ENCODE measurements at places on chromosomes 12 and 14.
A peak's percentile ranks its signal among the peaks of the same experiment; 100 is the strongest.

DNA sequence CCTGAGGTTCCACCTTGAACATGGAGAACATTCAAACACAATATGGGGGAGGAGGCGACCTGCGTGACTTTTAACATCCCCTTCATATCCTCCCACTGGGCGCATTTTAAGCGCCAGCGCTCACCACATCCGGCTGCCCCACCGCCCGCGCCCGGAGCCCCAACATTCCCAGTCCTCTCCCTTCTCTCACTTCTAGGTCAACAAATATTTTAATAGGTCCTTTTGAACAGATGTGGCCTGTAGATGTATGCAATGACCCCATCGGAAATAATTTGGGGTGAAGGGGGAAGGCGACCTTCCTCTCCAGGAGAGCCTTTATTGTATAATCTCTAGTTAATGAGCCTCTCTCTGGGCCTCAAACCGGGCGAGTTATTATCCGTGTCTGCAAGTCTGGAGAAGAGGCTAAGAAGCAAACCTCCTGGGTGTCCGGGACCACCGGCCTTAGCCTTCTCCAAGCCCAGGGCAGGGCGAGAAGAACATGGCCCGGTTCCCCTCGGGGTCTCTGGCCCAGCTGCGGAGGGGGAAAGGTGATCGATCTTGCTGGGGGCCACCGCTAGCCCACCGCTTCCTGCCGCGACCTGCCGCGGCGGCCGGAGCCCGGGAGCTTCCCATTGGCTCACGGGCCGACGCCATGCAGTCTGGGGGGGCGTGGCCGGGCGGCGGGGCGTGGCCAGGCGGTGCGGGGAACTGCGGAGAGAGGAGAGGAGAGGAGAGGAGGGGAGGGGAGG is 83.2 kb upstream of the HMGA2 start:
- peak; percentile 42 for DNase-seq

DNA sequence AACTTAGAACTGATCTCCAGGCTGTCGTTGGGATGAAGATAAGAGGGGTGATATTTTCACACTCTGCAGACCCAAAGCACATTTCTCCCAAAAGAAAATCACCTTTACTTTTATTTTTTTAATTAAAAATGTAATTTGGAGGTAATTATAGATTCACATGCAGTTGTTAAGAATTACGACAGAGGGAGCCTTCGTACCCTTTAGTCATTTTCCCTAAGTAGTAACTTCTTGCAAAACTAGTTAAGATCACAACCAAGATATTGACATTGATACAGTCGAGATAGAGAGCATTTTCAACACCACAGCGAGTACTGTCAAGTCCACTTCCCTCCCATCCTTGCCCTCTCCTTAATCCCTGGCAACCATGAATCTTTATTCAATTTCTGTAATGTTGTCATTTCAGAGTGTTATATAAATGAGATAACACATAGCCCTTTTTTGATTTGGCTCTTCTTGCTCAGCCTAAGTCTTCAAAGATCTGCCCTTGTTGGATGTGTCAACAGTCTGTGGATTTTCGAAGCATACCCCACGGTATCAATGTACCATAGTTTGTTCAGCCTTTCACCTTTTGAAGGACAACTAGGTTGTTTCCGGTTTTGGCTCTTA is 39.6 kb downstream of the DNAH10 start:
- DNase-seq = no peak

DNA sequence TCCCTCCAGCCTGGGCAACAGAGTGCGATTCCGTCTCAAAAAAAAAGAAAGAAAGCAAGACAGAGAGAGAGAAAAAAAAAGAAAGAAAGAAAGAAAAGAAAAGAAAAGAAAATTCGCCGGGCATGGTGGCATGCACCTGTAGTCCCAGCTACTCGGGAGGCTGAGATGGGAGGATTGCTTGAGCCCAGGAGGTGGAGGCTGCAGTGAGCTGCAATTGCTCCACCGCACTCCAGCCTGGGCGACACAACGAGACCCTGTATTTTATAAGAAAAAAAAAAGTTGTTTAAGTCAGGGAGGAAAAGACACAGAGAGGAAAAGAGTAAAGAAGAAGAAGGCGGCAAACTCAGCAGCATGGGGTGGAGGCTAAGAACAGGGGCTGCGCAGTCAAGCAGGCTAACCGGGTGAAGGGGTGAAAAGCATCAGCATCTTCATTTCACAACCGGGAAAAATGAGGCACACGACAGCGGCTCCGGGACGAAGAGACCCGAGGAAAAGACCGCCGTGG is 557 bp upstream of the FICD start:
- no peak for DNase-seq

GRCh38 chr12:54704202-54704601 is 56.0 kb upstream of the DCD start:
- no peak for DNase-seq

DNA sequence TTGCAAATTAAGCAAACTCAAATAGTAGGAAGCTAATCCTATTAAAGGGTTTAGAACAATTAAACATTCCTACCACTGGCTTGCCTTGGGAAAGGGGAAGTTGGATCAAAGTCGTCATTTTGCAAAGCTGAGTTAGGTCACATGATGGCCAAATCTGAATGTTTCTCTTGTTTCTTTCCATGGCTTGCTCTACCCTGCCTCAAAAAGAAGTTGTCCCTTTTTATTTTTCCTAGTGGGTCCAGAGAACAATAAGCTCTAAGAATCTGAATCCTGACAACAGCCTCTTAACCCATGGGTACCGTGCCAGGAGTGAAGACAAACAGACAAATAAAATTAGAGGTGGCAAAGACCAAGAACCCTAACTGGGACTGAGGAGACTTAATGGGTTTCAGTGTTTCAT is 26.2 kb upstream of the NPFF start:
- DNase-seq = no peak

DNA sequence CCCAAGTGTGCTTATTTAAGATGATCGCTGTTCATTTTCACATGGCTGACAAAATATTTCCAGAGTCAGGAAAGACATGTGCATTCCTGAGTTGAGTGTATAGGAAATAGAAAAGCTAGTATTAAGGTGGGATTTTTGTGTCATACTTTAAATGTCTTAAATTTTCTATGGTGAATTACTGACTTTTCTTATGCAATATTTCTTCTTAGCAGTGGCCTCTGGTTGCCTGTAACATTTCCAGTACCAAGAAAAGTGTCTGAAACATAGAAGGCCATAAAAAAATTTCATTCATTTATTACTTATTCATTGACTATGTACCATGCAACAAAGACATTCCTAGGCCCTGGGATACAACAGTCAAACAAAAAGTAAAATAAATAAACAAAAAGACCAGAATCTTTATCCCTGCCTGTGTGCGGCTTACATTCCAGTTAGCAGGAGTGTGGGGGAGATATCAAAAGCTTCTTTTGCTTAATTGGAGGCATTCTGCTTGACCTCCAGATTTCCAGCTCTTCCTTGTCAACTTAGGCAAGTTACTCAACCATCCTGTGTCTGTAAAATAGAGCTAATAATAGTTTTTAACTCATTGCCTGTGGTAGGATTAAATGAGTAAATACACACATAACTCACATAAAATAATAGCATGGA is 216.3 kb upstream of the FLRT2 start:
- no peak for DNase-seq

DNA sequence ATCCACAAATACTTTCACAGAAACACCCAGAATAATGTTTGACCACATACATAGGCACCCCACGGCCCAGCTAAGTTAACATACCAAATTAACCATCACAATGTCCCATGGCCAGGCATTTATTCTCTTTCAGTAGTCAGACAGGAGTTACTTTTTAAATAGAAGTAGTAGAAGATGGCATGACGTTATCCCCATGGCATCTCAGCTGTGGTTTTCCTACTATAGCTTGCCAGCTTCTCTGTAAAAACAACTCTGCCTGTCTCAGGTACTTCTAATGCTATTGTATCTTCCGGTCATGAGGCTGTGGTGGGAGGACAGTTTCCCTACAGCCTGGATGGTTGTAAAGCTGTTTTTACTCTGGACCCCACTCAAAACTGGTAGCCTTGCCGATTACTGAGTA is 19.3 kb downstream of the CTSG start:
- DNase-seq = no peak

- no peak for DNase-seq
These were observed 8.5 kb upstream of the PTPRB start for GRCh38 chr12:70645494-70646317.

GRCh38 chr12:24738441-24738840 is 210.5 kb downstream of the BCAT1 start:
- no peak for DNase-seq

- DNase-seq = no peak
These were observed 178.8 kb downstream of the FOXA1 start for GRCh38 chr14:37416264-37416663.

DNA sequence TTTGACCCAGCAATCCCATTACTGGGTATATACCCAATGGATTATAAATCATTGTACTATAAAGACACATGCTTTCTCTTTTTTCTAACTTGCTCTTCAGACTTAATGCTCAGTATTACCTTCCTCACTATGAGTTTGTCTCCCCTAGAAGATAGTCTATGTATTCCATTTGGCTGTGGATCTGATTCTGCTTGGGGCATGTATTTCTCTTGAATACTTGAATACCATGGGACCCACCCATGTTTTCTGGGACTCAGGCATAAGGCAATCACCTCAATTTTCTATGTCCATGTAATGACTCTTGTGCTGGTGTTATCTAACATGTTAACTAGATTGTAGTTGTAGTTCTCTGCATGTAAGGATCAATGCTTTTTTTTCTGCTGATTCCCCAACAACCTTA is 70.4 kb upstream of the PPM1H start:
- no peak for DNase-seq

DNA sequence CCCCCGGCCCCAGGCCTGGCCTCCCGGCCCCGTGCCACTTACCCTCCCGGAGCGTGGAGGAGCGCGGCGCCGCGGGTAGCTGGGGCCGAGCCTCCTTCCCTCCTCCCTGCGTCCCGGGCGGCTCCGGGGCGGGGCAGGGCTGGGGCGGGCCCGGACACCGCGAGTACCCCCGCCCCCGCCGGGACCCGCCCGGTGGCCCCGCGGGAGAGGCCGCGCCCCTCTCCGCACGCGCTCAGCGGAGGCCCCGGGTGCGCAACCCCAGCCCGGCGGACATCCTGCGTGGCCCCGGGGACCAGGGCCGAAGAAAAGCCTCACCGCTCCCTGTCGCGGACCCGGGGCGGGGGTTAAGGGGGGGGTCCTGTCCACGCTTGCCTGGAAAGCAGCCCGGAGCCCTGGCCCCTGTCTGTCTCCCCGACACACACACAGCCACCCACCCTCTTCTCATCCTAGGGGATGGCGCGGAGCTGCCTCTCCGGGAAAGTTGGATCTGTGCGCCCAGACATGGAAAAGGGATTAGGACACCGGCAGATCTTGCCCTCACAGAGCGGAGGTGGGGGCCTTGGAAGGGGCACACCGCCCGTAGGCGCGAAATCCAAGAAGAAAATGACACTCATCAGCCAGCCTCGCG is at the start of gene SYNE3:
SYNE3 (minus strand) TSS at position 97 of the 628 bp plus-strand sequence. CDS start 40,829 bp downstream, outside the sequence.
- DNase-seq = peak; percentile 73

DNA sequence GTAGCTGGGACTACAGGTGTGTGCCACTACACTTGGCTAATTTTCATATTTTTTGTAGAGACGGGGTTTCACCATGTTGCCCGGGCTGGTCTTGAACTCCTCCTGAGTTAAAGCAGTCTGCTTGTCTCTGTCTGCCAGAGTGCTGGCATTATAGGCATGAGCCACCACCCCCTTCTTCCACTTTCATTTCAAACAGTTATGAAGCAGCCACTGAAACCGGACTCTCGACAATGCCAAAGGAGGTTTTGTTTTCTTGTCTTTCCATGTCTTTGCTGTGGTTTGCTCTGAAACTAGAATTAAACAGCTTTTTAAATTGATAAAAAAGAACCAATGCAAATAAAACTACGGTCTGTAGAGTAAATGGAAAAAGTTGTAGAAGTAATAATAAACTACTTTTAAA is 30.4 kb downstream of the RAP1B start:
- peak; percentile 27 for DNase-seq

Measured in GM12892 (cell line).